ENCODE measurements at places on chromosomes 5 and 9.
A peak's percentile ranks its signal among the peaks of the same experiment; 100 is the strongest.

GRCh38 chr9:79623799-79624721, 52.3 kb downstream of the TLE4 start:
- H3K27me3 ChIP-seq, result no peaks in the 10 kb centered on the region
- H3K36me3 ChIP-seq, result no peaks in the 10 kb centered on the region
- H3K4me1 ChIP-seq, result no peaks in the 10 kb centered on the region
- no peak overlapping the region for H3K4me3 ChIP-seq
- H3K27ac ChIP-seq, result no peak overlapping the region

- peaks cover 37% of the 10 kb centered on the region for H3K4me1 ChIP-seq
- no peaks in the 10 kb centered on the region for H3K27me3 ChIP-seq
- H3K4me3 ChIP-seq, result peak overlapping the region; percentile 41
- DNase-seq, result peak; percentile 78
- peak overlapping the region; percentile 79 for H3K27ac ChIP-seq
Observed at GRCh38 chr9:131609099-131609830, 63.9 kb downstream of the PRRT1B start.

DNA sequence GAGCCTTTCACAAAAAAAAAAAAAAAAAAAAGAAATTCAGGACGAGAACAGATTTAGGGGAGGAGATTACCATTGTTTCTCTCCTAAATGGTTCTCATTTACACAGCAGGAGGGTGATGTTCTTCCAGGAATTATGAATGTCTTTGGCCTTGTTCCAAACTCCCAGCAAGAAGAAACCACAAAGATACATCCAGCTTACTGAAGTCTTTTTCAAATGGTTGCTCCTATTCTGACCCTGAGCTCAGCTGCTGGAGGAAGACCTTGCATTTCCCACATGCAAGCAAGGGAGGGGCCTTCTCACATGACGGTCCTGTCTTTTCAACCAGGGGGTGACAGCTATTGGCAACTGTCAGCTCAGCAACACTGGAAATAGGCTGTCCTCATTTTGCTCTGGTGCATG, 203.0 kb upstream of the VLDLR start:
- no peak overlapping the region for H3K27ac ChIP-seq
- peaks cover 9% of the 10 kb centered on the region for H3K4me1 ChIP-seq
- DNase-seq, result peak; percentile 83
- peaks cover 5% of the 10 kb centered on the region for H3K27me3 ChIP-seq
- no peak overlapping the region for H3K4me3 ChIP-seq

GRCh38 chr5:132093271-132093670, 19.7 kb downstream of the CSF2 start:
- H3K27me3 ChIP-seq, result no peaks in the 10 kb centered on the region
- no peak overlapping the region for H3K27ac ChIP-seq
- no peak overlapping the region for H3K4me3 ChIP-seq
- H3K36me3 ChIP-seq, result no peaks in the 10 kb centered on the region
- DNase-seq, result no peak
- peaks cover 32% of the 10 kb centered on the region for H3K4me1 ChIP-seq

GRCh38 chr9:100639854-100640253, 62.0 kb downstream of the CAVIN4 start:
- DNase-seq, result no peak
- no peaks in the 10 kb centered on the region for H3K4me1 ChIP-seq
- no peak overlapping the region for H3K4me3 ChIP-seq
- no peaks in the 10 kb centered on the region for H3K27me3 ChIP-seq

GRCh38 chr9:127090341-127090985, 32.0 kb downstream of the ANGPTL2 start:
- H3K27ac ChIP-seq, result no peak overlapping the region
- peaks cover 10% of the 10 kb centered on the region for H3K4me1 ChIP-seq
- no peak for DNase-seq
- no peaks in the 10 kb centered on the region for H3K36me3 ChIP-seq
- H3K27me3 ChIP-seq, result peaks cover 51% of the 10 kb centered on the region
- H3K4me3 ChIP-seq, result no peak overlapping the region

DNA sequence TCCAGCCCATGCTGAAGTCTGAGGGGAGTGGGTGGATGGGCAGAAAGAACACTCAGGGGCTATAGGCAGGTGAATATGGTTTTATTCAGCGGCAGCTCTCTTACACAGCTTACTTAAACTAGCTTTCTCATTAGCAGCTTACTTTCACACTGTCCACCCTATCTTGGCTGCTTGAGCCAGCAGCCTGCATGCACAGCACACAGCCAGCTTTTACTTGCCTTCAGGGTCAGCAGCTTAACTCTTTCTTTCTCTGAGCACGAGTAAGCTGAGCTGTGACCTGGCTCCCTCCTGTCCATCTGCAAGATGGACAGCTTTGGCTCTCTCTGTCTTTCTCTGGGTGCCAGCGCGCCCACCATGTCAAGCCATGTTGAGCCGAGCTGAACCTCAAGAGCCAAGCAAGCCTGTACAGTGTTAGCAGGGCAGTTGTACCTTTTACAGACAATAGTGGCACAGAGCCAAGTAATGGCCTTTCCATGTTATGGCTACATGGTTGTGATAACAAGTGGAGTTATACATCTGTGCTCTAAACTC, 1054.9 kb downstream of the PTPRD start:
- H3K27ac ChIP-seq, result no peak overlapping the region
- no peaks in the 10 kb centered on the region for H3K27me3 ChIP-seq
- no peaks in the 10 kb centered on the region for H3K4me1 ChIP-seq
- no peak for DNase-seq

DNA sequence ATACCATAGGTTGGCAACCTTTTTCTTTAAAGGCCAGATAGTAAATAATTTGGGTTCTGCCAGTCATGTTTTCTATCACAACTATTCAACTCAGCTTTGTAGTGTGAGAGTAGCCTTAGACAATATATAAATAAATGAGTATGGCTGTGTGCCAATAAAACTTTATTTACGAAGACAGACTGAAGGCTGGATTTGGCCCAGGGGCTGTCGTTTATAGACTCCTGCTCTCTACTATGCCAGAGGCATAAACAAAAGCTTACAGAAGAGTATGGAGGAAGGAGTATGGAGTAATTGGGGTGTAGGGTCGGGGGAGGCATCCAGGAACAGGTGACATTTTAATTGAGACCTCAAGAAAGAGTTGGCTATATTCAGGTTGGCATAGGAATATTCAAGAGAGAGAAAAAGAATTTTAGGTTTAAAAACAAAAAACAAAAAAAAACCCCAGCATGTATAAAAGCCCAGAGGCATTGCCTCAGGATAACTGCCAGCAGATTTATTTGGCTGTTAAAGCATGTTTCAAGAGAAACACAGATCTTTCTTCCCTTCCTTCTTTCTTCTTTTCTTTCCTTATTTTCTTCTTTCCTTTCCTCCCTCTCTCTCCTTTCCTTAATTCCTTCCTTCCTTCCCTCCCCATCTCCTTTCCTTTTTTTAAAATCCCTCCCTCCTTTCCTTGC, 39.9 kb downstream of the SLIT3 start:
- no peak overlapping the region for H3K27ac ChIP-seq
- H3K4me1 ChIP-seq, result no peaks in the 10 kb centered on the region
- H3K4me3 ChIP-seq, result no peak overlapping the region
- no peaks in the 10 kb centered on the region for H3K36me3 ChIP-seq

DNA sequence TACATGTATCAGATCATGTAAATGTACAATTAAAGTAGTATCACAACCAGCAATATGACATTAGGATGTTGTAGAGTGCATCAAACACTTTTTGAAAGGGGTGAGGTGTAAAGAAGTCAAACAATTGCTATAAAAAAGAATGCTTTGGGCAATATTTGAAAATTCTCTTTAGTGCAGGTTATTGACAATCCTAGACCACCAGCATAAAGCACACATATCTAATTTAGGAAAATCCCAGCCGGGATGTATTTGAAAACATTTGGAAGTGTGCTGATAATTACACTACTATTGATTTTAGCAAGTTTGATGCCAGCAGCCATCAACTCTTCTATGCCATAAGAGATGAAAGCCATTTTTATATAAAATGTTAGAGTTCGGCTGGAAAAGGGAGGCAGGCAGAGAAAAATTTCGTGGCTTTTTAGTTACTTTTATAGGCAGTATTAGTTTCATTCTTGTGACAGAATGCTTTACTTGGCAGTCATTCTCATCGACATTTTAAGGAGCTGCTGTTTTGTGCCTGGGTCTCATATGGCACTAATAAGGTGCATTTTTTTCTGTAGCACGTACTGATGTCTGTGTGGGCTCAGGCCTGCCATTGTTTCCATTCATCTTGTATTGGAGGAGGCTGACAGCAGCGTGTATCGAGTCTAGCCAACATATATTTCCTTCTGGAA, 285.7 kb downstream of the AOPEP start:
- no peak overlapping the region for H3K27ac ChIP-seq
- DNase-seq, result no peak
- H3K4me1 ChIP-seq, result peaks cover 27% of the 10 kb centered on the region
- H3K36me3 ChIP-seq, result peaks cover 53% of the 10 kb centered on the region
- H3K27me3 ChIP-seq, result no peaks in the 10 kb centered on the region

DNA sequence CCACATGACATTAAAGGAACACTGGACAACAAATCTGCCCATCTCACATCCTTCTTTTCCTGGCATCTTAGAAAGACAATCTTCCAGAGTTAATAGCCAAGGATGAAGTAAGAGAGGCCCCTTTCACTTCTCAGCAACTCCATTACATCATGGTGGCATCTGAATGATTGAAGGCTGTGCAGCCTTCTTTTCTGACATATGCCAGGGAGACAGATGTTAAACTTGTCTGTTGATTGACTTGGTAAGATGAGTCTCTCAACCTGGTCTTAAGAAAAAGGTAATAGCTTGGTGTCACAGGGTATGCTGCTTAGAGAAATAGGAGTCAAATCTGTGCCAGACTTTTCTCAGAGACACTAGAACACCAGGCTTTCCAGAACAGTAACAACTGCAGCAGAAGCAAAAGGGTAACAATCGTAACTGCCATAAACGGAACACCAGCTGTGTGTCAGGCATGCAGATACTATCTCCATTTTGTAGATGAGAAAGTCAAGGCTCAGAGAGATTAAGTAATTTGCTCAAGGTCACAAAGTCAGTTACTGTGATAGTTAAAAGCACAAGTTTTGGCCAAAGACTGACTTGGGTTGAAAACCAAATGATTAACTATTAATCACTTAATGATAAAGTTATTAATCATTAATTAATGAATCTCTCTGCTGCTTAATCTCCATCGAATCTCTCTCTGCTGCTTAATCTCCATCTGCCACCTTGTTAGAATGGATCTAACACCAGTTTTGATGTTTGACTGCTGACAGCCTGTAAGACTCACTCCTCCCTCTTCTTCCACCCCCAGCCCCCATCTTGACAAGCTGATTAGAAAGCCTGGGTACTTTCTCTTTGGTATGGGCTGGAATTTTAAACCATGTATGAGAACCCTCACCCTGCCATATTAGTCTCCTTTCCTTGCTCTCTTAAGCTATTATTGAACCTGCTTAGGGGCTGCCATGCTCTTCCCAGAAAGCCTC, 353.5 kb downstream of the ENC1 start:
- no peak overlapping the region for H3K4me3 ChIP-seq
- no peaks in the 10 kb centered on the region for H3K27me3 ChIP-seq
- DNase-seq, result no peak
- no peaks in the 10 kb centered on the region for H3K36me3 ChIP-seq

GRCh38 chr9:90842996-90843395, 41.4 kb downstream of the SYK start:
- H3K27ac ChIP-seq, result no peak overlapping the region
- no peaks in the 10 kb centered on the region for H3K27me3 ChIP-seq

- no peaks in the 10 kb centered on the region for H3K36me3 ChIP-seq
- no peak overlapping the region for H3K4me3 ChIP-seq
- no peak for DNase-seq
- no peak overlapping the region for H3K27ac ChIP-seq
Observed at GRCh38 chr5:154642499-154643245, 112.5 kb upstream of the LARP1 start.

DNA sequence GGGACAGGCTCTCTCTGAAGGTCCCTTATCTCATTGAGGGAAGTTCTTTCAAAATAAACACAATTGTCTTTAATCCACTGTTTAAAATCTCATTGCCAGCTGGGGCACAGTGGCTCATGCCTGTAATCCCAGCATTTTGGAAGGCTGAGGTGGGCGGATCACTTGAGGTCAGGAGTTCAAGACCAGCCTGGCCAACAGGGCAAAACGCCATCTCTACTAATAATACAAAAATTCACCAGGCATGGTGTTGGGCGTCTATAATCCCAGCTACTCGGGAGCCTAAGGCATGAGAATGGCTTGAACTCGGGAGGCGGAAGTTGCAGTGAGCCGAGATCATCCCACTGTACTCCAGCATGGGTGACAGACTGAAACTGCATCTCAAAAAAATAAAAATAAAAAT, 8.3 kb upstream of the NDFIP1 start:
- H3K27me3 ChIP-seq, result no peaks in the 10 kb centered on the region
- H3K4me1 ChIP-seq, result no peaks in the 10 kb centered on the region
- DNase-seq, result no peak

DNA sequence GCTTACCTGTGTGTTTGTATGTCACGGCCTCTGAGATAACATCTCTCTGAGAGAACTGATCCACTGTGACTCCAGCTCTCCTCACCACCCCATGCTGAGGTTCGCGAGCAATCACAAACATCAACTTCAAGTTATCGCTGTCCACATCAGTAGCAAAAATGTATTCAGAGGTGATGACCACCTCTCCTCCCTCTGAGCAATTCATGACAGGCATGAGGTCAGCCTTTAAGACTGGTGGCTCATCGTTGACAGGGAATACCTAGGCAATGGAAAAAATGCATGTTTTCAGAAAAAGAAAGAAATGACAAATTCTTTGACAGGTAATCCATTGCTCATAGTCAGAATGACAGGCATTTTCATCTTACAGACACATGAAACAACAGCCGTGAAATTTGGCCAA, 90.3 kb upstream of the CER1 start:
- H3K4me1 ChIP-seq, result peaks cover 21% of the 10 kb centered on the region
- H3K27me3 ChIP-seq, result no peaks in the 10 kb centered on the region
- no peaks in the 10 kb centered on the region for H3K36me3 ChIP-seq
- peak overlapping the region; percentile 29 for H3K4me3 ChIP-seq
- DNase-seq, result no peak

GRCh38 chr5:1060535-1060981, 51.3 kb downstream of the SLC12A7 start:
- H3K27me3 ChIP-seq, result no peaks in the 10 kb centered on the region
- H3K27ac ChIP-seq, result no peak overlapping the region
- DNase-seq, result no peak
- H3K36me3 ChIP-seq, result no peaks in the 10 kb centered on the region

DNA sequence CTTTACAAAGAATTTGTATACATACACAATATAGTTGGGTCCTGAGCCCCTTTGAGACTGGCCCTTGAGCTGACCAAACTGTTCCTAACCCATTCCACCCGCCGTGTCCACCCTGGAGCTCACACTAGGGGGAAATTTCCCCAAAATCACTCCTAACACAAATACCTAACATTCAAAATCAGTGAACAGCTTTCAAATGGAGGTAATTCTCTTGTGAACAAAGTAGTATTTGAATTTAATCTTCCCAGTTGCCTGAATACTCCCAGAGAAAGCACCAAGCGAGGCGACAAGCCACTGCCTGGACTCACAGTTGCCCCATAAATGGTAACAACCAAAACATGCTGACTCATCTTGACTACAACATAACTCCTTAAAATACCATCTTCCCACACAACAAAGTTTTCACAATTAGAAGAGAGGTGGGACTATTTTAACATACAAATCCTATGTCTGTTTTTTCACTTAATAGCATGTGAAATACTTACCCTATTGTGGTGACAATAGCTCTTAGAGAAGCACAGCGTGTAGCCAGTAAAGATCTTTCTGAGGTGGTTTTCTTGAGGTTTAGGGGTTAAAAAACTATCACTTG, 31.7 kb upstream of the SCAMP1 start:
- H3K4me3 ChIP-seq, result no peak overlapping the region
- no peaks in the 10 kb centered on the region for H3K27me3 ChIP-seq

Data from astrocyte (in vitro differentiated cells and primary cell).